Activated naive CD8-positive, alpha-beta T cell treated with anti-CD3 and anti-CD28 coated beads for 36 hours (primary cell): ENCODE measurements at places on chromosomes 3 and 15.

- no peak for DNase-seq
Observed at GRCh38 chr15:51237816-51238215, 100.6 kb downstream of the CYP19A1 start.

GRCh38 chr3:170848292-170848917 is 21.6 kb downstream of the RPL22L1 start:
- no peak for DNase-seq

- DNase-seq, result no peak
Observed at GRCh38 chr3:177753451-177754155, 556.3 kb upstream of the TBL1XR1 start.

DNA sequence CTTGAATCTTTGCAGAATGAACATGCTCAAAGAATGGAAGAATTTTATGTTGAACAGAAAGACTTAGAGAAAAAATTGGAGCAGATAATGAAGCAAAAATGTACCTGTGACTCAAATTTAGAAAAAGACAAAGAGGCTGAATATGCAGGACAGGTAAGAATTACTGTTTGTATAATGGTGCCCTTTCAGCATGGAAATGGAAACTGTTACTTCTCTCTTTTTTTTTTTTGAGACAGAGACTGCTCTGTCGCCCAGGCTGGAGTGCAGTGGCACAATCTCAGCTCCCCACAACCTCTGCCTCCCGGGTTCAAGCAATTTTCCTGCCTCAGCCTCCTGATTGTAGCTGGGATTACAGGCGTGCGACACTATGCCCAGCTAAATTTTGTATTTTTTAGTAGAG is 27.6 kb upstream of the CLDN11 start:
- no peak for DNase-seq

- DNase-seq, result no peak
Observed at GRCh38 chr3:143348486-143349327, 229.1 kb downstream of the CHST2 start.

DNA sequence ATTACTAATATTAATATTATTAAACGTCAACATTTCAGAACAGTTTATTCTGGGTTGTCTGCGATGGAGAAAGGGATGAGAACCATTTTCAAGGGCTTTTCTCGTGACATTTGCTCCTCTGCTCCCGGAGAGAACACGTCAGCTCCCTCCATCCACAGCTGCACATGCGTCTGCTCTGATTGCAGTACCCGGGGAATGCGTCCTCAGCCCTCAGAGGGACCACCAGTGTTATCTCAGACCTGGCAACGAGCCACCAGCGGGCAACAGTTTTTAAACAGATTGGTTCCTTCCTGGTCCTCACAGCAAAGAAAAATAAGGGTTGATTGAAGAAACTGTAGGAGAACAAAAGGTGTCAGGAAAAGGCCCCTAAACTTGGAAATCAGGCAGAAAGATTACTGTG is 202.2 kb upstream of the ADAMTS9 start:
- no peak for DNase-seq

DNA sequence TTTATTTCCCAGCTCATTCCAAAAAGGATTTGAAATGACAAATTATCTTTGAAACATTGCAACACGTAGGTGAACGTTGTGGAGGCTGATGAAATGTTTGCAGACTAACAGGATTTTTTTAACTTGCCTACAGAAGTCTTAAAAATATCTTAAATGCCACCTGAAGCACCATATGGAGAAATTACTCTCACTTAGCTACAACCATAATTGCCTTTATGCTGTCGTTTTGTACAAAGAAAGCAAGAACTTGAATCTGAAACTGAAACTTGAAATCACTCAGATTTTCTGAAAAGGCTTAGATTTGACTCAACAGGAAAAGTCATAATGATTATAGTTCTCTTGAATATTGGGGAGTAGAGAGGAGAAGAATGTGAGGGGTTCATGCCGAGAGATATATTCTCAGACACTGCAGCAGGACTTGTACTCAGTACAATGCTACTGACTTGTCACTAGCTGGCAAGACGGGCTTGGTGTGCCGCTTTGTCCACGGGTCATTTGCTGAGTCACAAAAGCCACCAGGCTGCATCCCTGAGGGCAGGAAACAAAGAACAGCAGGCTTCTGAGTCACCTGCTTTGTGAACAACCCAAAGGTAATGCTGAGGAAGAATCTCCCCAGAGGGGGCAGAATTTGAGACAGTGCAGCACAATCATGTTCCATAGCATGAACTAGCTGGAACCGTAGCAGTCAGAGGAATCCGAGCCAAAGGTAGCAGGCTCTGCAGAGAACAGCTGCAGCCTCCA is 7.1 kb upstream of the FMN1 start:
- peak; percentile 52 for DNase-seq

GRCh38 chr3:115100806-115101205 is 46.3 kb downstream of the ZBTB20 start:
- DNase-seq, result no peak

- no peak for DNase-seq
Observed at GRCh38 chr3:189772584-189772983, 141.4 kb downstream of the TP63 start.

- DNase-seq, result no peak
Observed at GRCh38 chr15:87387766-87388165, 868.8 kb downstream of the NTRK3 start.

- DNase-seq, result peak; percentile 41
Observed at GRCh38 chr3:184284696-184285095, 8.9 kb downstream of the ECE2 start.

DNA sequence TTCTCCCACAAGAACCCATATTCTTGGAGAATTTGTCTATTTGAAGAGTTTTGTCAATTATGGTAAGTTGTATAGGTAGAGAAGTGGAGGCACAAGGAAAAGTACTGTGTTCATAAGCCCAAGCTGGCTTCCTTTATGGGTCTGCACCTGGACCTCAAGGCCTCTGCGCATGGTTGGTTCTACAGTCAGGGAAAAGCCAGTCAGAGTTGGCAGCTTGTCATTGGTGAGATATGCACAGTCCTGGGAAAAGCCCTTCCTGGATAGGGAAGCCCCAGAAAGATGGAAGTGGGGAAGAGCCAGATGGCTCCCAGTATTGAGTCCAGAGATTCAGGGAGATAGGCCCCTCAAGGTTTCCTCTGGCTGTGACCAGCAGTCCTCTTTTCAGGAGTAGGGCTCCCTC is 15.8 kb downstream of the BOC start:
- DNase-seq, result no peak

DNA sequence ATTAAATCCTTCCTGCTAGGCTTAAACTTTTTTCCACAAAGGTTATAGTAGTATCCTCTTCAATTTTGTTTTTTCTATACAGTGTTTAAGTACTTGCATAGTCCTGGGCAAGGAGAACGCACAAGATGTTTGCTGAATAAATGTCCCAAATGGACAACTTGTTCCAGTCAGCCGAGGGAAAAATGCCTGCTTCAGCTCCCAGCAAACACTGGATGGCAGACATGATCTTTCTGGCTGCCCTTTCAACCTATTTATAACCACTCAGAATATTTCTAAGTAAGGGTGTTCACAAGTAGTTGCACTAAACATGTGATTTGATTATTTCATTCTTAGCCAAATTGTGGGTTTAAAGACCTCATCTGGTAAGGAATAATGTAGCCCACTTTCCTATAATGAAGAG is 29.8 kb downstream of the GNB4 start:
- no peak for DNase-seq

DNA sequence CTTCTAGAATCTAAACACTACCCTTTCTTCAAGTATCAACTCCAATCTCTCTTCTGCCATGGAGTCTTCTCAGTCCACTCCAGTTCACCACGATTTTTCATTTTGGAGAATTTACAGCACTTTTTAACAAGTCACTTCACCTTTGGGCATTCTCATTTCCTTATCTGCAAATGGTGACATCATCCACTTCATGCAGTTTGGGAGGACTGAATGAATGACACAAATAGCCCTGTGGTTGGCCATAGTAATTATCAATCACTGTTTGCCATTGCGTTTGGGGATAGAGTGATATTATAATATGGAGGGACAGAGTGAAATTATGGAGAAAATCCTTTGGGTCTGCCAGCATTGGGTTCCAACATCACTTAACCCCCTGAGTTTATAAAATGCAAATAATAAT is 38.0 kb upstream of the TM4SF1 start:
- no peak for DNase-seq

GRCh38 chr3:194140520-194141414 is 4.8 kb downstream of the HES1 start:
- DNase-seq, result peak; percentile 30

DNA sequence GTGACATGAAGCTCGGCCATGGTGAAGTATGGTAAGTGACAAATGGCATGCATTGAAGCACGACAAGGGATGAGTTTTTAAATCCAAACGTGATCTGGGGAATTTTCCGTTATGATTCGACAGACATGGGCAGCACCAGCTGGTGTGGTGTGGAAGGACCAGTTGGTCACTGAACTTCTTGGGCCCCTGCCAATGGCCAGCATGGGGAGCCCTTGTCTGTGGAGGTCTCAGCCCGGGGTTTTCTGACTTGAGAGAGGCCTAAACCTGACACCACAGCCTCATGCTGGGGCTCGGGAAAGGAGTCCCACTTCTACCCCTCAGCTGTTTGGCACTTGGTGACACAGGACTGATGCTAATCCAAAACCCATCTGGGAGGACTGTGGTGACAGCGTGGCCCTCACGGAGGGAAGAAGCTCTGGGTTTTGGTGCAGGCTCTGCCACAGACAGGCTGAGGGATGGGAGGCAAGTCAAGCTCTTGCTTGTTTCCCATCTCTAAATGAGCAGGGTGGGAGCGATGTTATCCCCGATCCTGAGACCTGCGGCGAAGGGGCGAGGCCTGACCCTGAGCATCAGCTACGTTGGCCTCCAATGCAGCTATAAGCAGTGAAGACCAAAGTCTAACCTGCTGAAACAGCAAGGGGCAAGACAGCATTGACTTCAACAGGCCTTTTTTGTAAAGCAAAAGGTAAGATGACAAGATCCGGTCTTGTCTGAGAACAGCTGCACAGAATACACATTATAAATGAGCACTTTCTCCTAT is 69.5 kb downstream of the ATP1B3 start:
- DNase-seq, result no peak

GRCh38 chr3:27349832-27350231 is 19.4 kb downstream of the NEK10 start:
- DNase-seq, result no peak

DNA sequence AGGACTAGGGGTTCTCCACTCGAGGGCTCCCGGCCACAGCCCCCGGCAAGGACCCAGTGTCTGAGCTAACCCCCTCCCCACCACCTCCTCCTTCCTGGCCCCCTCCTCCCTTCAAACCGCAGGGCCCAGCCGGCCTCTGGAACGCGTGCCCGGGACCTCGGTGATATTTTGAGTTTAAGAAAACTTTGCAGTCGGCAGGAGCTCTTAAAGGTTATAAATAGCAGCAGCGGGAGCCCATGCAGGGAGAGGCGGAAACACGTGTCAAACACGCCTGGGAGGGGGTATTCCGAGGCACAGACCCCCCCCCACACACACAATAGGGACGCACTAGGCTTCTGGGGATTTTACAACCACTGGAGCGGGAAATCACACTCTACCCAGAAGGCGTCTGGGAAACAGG is 3.1 kb upstream of the PTH1R start:
- no peak for DNase-seq

GRCh38 chr3:187208159-187208558 is 10.9 kb downstream of the RTP1 start:
- no peak for DNase-seq

GRCh38 chr3:184512621-184513020 is 49.0 kb upstream of the EPHB3 start:
- no peak for DNase-seq

GRCh38 chr15:62124973-62125303 is 40.1 kb downstream of the C2CD4B start:
- DNase-seq, result no peak

DNA sequence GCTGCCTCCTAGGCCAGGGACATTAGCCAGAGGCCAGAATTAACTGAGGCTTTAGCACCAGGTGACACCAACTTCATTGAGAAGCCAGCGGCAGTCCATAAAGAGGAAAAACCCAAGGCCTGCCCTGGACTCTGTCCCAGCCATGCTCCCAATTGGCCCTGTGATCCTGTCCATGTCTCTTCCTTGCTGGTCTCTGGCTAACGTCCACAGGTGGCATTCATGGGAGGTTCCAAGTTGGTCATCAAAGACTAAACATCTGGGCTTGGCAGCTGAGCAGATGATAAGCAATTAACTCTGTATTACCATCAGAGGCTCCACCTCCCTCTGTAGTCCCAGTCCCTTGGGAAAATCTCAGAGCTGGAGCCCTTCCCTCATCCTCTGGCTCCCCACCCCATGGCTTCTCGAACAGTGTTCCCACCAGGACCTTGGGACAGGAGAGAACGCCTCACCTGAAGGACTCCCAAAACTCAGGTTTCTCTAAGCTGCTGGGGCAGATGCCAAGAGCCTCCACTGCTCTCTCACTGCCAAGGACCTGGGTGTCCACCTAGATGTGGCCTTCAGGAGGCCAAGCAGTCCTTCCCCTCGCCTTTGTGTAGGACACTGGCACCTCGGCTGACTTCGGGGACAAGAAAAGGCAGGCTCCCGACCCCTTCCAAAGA is 40.4 kb downstream of the GOLGA6A start:
- DNase-seq, result no peak

GRCh38 chr3:34683851-34684250 is 885.4 kb downstream of the PDCD6IP start:
- DNase-seq, result peak; percentile 11

GRCh38 chr3:101784855-101785613 is 6.0 kb downstream of the NXPE3 start:
- DNase-seq, result no peak

GRCh38 chr15:85618228-85618505 is 176.6 kb downstream of the KLHL25 start:
- DNase-seq, result no peak

DNA sequence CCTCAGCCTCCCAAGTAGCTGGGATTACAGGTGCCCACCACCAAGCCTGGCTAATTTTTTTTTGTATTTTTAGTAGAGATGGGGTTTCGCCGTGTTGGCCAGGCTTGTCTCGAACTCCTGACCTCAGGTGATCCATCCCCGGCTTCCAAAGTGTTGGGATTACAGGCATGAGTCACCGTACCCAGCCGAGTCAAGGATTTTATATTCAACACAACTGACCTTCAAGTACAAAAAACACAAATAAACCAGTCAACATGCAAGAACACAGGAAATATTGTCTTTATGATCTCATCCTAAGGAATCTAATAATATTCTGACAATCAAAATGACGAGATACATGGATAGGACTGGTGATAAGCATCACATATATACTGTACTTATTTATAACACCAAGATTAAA is 37.9 kb downstream of the TJP1 start:
- DNase-seq, result no peak

DNA sequence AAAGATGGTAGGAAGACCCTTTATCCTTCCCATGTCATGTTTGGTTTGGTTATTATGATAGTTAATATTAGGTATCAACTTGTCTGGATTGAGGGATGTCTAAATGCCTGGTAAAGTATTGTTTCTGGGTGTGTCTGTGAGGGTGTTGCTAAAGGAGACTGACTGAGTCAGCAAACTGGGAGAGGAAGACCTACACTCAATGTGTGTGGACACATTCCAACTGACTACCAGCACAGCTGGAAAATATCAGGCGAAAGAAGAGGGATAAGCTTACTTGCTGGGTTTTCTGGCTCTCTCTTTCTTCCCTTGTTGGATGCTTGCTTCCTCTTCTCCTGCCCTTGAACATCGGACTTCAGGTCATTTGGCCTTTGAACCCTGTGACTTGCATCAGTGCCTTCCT is 1227.6 kb upstream of the EPHA6 start:
- no peak for DNase-seq
